ENCODE measurements at places on chromosomes 1 and 21. TPM values are rescaled to one million over a fixed set of nuclear protein-coding genes. Genes with fewer than 3 reads are reported as not detected.

CLDN17 gene
- not detected for total RNA-seq

GRCh38 chr1:246526380-246526779 lies 19.3 kb upstream of the SMYD3 start:
- no peak overlapping the region for H3K27ac ChIP-seq
- no peaks in the 10 kb centered on the region for H3K4me1 ChIP-seq
- no peak overlapping the region for H3K4me3 ChIP-seq
- no peak for DNase-seq
- H3K36me3 ChIP-seq = no peaks in the 10 kb centered on the region

SLC5A3 gene
- 9.7 TPM for total RNA-seq

- no peaks in the 10 kb centered on the region for H3K36me3 ChIP-seq
- DNase-seq = no peak
- peak overlapping the region; percentile 54 for H3K27ac ChIP-seq
- H3K4me3 ChIP-seq = no peak overlapping the region
- H3K27me3 ChIP-seq = no peaks in the 10 kb centered on the region
These were observed 128.8 kb downstream of the ADSS2 start for GRCh38 chr1:244322791-244323521.

ETV3 gene
- total RNA-seq = 5.6 TPM

DNA sequence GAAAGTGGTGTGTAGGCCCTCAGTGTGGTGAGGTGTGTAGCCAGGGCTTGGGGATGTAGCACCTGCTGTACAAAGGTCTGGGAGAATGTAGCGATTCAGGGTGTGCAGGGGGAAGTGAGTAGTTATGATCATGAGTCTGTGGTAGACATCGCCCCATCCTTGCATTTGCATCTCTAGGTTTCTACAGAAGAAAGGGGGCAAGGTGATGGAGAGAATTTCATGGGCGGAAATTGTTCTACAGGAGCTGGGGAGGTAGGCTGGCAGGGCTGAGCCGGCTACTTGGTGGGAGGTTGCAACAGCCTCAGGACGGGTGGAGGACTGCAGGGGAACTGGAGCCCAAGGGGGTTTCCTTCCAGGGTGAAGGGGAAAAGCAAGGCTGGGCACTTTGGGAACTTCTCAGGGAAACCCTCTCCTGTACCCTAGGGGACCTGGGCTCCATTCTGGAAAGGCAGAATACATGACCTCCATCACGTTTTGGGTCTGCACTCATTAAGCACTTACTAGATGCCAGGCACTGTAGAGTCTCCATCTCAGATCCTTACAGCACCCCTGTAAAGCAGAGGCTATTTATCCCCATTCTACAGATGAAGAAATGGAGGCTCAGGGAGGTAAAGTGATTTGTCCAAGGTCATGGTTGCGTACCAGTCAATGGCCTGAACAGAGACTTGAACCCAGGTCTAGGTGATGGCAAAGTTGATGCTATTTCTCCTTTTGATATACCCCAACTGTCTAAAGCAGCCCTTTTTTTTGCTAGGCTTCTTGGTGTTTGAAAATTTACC lies 14.5 kb upstream of the TNFRSF1B start:
- H3K36me3 ChIP-seq = no peaks in the 10 kb centered on the region
- no peak for DNase-seq
- H3K4me3 ChIP-seq = no peak overlapping the region
- H3K27ac ChIP-seq = peak overlapping the region; percentile 11
- peaks cover 24% of the 10 kb centered on the region for H3K4me1 ChIP-seq

GRCh38 chr1:57265104-57265503 lies 158.8 kb downstream of the DAB1 start:
- no peak overlapping the region for H3K4me3 ChIP-seq
- H3K36me3 ChIP-seq = no peaks in the 10 kb centered on the region
- no peaks in the 10 kb centered on the region for H3K4me1 ChIP-seq
- no peak for DNase-seq
- H3K27ac ChIP-seq = no peak overlapping the region

OR2M5 gene
- total RNA-seq = not detected

DNA sequence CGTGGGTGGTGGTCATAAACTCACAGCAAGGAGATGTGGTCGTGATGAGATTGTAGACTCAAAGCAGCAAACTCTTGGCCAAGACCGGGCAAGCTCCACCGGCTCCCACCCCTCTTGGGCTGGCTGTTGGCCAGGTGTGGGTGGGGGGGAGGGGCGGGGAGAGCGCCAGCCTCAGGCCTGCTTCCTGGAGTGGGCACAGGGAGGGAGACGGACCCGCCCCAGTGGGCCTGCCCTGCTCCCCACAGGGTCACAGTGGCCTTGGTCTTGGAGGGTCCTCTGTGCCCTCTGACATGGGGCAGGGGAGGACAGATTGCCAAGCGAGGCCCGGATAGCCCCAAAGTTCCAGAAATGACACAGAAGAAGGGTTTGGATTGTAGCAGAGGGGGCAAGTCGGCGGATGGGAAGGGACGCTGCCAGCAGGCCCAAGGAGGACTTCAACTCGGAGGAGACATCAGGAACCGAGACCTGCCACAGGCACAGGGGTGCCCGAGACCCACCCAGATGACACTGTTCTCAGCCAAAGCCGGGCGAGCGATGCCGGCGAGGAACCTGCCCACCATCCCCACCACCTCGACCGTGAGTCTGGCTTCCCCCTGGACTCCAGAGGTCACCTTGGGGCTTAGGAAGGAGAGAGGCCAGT lies 85.4 kb upstream of the ACTRT2 start:
- peak; percentile 3 for DNase-seq
- H3K36me3 ChIP-seq = no peaks in the 10 kb centered on the region
- H3K4me3 ChIP-seq = no peak overlapping the region
- H3K27me3 ChIP-seq = no peaks in the 10 kb centered on the region
- H3K27ac ChIP-seq = no peak overlapping the region
- no peaks in the 10 kb centered on the region for H3K4me1 ChIP-seq

GRCh38 chr1:87644033-87644578 lies 315.4 kb downstream of the LMO4 start:
- H3K36me3 ChIP-seq = no peaks in the 10 kb centered on the region
- no peaks in the 10 kb centered on the region for H3K27me3 ChIP-seq
- no peak overlapping the region for H3K27ac ChIP-seq
- H3K4me3 ChIP-seq = no peak overlapping the region
- H3K4me1 ChIP-seq = no peaks in the 10 kb centered on the region

ACTL8 gene
- total RNA-seq = not detected

DNA sequence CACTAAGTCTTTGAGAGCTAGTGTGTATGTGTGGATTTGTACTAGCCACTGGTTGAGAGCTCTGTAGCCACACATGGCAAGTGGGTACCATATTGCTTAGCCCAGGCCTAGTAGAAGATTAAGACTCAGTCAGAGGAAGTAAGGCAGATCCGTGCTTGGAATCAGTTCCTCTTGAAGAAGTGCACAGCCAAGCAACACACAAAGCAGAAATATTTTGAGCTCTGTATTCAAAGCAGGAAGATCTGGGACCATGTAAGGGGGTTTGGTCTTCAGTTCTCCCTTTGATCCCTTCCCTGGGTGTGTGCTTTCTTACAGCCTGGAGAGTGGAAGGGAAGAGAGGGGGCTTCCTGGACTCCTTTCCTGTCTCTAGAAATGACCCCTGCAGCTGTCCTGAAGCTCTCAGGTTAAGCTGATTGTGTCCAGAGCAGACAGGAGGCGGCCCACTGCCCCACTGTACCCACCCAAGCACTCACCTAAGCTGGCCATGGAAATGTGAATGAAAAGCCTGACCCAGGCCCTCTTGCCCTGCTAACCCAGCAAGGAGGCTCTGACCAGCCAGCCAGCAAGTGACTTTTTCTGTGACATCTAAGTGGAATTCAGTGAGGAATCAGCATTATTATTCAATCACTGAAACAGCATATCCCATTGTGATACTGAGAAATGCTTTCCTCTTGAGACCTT lies 3.6 kb downstream of the ETS2 start:
- H3K27ac ChIP-seq = peak overlapping the region; percentile 99
- peaks cover 45% of the 10 kb centered on the region for H3K36me3 ChIP-seq
- peak overlapping the region; percentile 79 for H3K4me3 ChIP-seq
- H3K27me3 ChIP-seq = no peaks in the 10 kb centered on the region
- no peaks in the 10 kb centered on the region for H3K4me1 ChIP-seq

GRCh38 chr1:218048828-218049420 lies 236.2 kb upstream of the RRP15 start:
- no peaks in the 10 kb centered on the region for H3K4me1 ChIP-seq
- H3K36me3 ChIP-seq = no peaks in the 10 kb centered on the region
- no peak overlapping the region for H3K4me3 ChIP-seq
- H3K27me3 ChIP-seq = no peaks in the 10 kb centered on the region
- no peak overlapping the region for H3K27ac ChIP-seq

CFAP126 gene
- total RNA-seq = not detected

- no peaks in the 10 kb centered on the region for H3K27me3 ChIP-seq
- DNase-seq = no peak
- H3K4me3 ChIP-seq = no peak overlapping the region
- H3K27ac ChIP-seq = no peak overlapping the region
These were observed 8.2 kb upstream of the AZIN2 start for GRCh38 chr1:33072707-33073106.

DNA sequence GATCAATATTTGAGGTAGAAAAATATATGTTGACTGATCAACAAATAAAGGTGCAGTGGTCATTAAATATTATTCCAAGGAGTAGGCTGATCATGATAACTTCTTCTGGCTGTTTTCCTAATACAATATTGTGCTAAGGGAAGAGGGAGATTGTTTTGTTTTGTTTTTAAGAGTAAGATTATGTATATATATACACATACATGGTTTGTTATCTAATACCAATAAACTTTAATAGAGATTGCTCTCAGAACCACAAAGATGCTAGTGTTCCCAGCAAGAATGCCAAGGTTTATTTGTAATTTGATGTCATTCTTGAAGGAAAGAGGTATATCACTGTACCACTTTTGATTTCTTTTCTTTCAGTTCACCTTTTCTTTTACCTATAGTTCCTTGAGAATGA lies 10.1 kb downstream of the CLCA2 start:
- no peaks in the 10 kb centered on the region for H3K4me1 ChIP-seq
- no peaks in the 10 kb centered on the region for H3K36me3 ChIP-seq
- H3K27ac ChIP-seq = no peak overlapping the region
- no peaks in the 10 kb centered on the region for H3K27me3 ChIP-seq

DNA sequence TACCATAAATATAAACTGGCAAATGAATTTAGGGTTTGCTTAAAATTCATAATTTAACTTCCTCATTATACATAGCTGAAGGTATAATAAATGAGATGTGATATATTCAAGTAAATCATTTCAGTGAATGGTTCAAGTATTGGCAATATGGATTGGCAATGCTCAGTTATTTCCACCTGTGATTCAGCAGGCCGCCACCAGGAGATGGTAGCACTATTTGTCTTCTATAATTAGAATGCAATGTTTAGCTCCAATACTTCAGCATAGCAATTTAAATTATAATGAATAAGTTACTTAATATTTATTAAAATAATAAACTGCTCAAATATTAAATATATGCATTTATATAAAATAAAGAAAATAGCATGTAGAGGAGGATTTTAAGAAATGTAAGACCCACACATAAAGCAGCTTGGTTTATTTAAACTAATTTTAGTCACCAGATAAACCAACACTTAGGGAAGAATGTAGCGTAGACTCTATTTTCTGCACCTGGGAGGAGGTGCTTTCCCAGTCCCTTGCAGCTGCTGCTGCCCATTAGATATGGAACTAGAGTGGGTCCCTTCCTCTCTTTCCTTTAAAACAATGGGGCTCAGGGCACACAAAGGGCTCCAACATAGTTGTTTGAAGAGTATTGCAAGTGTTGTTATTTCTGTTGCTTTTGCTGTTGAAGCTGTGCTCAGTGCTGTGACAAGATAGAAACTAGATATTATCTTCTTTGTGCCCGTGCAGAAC lies 62.1 kb downstream of the PLPPR4 start:
- no peak overlapping the region for H3K4me3 ChIP-seq
- H3K36me3 ChIP-seq = no peaks in the 10 kb centered on the region

CRNN gene
- not detected for total RNA-seq

STRIP1 gene
- total RNA-seq = 12.5 TPM

- no peaks in the 10 kb centered on the region for H3K27me3 ChIP-seq
- no peak for DNase-seq
- H3K4me3 ChIP-seq = no peak overlapping the region
- H3K4me1 ChIP-seq = no peaks in the 10 kb centered on the region
- H3K36me3 ChIP-seq = no peaks in the 10 kb centered on the region
These were observed 62.1 kb downstream of the FAAP20 start for GRCh38 chr1:2132222-2133038.

USP16 gene
- total RNA-seq = 14.1 TPM

KCNQ4 gene
- total RNA-seq = 0.15 TPM

DNA sequence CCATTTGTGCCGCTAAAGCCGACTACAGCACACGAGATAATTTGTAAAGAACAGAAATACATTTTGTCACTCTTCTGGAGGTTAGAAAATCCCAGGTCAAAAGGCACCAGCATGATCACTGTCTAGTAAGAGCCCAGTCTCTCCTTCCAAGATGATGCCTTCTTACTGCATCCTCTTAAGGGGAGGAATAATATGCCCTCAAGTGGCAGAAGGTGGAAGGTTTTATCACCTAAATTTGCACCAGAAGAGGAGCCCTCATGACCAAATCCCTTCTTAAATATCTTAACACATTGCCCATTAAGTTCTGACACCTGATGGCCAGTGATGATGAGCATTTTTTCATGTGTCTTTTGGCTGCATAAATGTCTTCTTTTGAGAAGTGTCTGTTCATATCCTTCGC lies 326.7 kb upstream of the RGS18 start:
- no peak for DNase-seq
- no peaks in the 10 kb centered on the region for H3K27me3 ChIP-seq
- no peaks in the 10 kb centered on the region for H3K36me3 ChIP-seq
- no peak overlapping the region for H3K27ac ChIP-seq
- H3K4me3 ChIP-seq = no peak overlapping the region

DNA sequence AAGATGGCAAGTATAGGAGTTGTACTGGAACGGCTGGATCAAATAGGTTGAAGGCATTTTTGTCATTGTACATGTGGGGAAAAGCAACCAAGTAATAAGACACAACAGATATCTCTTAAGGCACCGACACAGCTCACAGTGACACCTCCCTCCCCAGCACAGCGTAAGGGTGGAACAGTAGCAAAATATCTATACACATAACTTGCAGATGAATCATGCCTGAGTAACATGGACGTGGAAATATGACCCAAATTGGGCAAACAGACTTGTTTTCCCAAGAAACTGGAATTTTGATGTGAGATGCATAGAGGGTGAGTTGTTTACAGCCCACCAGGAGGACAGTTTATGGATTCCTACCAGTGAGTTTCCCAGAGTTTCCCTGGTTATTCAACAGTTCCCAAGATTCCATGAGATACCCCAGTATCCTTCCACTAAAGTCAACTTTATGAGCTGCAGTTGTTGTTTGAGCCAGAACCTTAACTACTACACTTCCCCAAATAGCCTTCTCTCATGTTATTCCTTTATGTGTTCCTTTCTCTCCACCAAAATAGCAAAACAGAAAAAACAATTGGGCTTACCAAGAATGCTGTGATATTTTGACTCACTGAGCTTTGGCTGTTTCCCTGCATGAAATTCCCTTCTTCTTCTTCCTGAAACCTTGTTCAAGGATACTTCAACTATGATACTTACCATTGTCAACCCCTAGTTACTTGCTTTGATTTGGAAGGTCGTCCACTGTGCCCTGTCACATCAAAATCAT lies 7.1 kb upstream of the DR1 start:
- no peaks in the 10 kb centered on the region for H3K27me3 ChIP-seq
- no peaks in the 10 kb centered on the region for H3K4me1 ChIP-seq

GRCh38 chr1:34066166-34066565 lies 98.9 kb downstream of the CSMD2 start:
- H3K36me3 ChIP-seq = no peaks in the 10 kb centered on the region
- DNase-seq = no peak
- no peak overlapping the region for H3K27ac ChIP-seq
- H3K27me3 ChIP-seq = no peaks in the 10 kb centered on the region
- no peak overlapping the region for H3K4me3 ChIP-seq

GRCh38 chr1:84711121-84711520 lies 20.9 kb upstream of the SSX2IP start:
- H3K27ac ChIP-seq = no peak overlapping the region
- no peak for DNase-seq
- no peak overlapping the region for H3K4me3 ChIP-seq
- no peaks in the 10 kb centered on the region for H3K27me3 ChIP-seq
- H3K4me1 ChIP-seq = no peaks in the 10 kb centered on the region

Data from right lobe of liver (tissue), 6 donors.